LoVo (cell line): ENCODE measurements at places on chromosomes 11 and 22.

- no peak for DNase-seq
Observed at GRCh38 chr11:131056036-131056435, 139.8 kb upstream of the SNX19 start.

DNA sequence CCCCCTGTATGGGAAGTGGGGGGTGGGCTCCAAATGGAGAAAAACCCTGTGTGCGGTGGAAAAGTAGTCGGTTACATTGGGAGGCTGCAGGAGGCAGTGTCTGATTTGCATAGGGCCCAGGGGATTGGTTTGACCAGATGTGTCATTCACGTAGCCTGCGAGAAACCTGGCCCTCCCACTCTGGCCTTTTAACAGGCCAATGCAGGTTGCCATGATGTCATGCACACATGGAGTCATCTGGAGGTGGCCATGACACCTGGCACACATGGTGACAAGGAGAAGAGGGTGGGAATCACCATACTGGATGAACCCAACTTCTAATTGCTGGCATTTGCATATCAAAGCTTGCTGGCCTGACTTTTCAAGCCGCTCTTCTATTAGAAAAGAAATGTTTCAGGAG, 50.6 kb downstream of the FAM181B start:
- no peak for DNase-seq

- no peak for DNase-seq
Observed at GRCh38 chr11:46239801-46240061, 37.7 kb upstream of the CREB3L1 start.

DNA sequence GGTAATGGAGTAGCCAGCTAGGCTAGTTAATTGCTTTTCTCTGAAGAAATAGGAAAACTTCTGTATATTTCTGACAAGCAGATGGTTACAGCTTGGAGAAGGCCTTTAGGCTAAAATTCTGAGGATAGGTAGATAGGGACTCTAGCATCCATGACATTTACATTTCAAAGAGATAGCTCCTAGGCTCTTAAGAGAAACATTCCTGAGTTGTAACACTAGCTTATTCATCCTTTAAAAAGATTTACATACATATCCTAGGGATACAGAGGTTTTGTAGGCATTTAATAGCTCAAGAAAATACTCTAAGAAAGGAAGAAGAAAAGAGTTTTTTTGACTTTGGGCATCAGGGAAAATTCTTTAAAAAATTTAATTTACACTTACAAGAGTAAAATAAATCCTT, 130.9 kb upstream of the CCDC179 start:
- no peak for DNase-seq

DNA sequence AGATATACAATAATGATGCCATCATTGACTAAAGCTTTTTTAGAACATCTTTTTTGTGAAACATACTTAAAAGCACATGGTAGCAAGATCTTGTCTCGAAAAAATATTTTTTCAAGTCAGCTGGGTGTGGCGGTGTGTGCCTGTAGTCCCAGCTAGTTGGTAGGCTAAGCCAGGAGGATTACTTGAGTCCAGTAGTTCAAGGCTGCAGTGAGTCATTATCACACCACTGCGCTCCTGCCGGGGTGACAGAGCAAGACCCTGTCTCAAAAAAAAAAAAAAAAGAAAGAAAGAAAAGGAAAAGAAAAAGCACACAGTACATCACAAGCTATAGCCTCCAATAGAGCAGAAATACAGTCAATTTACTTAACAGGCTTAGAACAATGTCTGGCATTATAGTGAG, 37.0 kb downstream of the ENTHD1 start:
- no peak for DNase-seq

GRCh38 chr11:75476739-75477613, 44.0 kb upstream of the KLHL35 start:
- DNase-seq: no peak

DNA sequence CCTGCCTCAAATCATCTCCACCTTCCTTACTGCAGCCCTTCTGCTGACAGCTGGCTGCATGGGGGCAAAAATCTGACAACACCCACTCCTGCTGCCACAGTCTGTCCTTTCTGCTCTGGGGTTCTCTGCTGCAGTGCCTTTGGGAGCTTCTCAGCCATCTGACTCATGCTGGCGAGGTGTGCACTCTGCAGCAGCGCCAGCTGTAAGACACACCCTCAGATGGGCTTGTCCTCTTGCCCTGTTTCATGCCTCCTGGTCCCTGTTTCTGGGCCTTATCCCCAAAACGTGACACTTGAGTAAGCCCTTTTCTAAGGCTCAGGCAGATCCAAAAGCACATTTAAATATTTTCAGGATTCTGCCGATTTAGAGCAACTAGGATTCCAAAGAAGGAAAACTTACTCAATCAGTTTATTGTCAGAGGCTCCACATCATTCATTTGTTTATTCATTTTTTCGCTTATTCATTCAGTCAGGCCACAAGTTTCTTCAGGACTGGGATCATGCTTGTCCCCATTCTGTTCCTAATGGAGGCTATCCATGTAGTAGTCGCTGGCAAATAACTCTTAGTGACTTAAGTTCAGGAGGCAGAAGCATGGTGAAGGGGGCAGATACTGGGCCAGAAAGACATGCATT, 60.2 kb downstream of the SMIM38 start:
- DNase-seq: peak; percentile 29

- no peak for DNase-seq
Observed at GRCh38 chr11:120329556-120329955, 4.5 kb downstream of the TLCD5 start.

DNA sequence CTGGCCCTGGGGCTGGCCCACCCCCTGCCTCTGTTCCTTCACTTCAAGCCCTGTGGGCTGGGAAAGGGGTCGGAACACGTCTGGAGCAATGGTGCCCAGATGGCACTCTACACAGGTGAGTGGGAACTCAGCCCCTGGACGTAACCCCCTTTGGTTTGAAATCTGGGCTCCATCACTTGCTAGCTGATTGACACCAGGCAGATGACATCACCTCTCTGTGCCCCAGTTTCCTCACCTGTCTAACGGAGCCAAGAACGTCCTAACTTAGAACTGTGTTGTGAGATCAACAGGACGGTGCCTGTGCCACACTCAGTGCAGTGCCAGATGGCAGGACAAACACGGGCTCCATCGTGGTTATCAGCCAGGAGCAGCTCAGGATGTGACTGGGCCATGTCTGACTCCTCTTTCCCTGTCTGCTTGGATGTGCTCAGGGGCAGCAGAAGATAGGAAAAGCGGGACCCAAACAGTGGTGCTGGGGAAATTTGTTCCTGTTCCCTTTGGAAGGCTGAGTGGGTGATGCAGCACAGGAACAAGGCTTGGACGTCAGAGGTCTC, 24.4 kb downstream of the NPTXR start:
- DNase-seq: no peak

DNA sequence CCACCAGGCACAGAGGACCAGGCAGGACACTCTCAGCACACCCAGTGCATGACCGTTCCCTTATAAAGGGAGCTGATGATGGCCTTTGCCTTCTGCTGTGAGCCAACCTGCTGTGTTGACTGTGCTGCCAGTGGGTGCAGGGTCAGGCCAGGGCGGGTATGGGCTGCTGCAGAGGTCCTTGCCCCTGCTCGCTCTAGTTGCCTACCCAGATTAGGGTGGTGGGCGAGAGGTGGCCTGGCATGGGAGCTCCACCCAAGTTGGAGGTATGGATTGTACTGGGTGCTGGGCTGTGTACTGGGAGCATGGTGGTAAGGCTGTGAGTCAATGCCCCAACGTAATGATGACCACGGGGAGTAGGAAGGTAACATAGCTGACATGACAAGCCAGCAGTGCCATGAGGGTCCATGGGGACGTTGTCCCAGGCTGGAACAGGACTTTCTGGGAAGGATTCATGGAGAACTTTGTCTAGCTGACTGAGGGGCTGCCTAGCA, 24.5 kb upstream of the CYP2D6 start:
- DNase-seq: no peak

GRCh38 chr11:59967677-59968394, 4.0 kb downstream of the OOSP4A start:
- no peak for DNase-seq

GRCh38 chr11:20203831-20204230, 43.6 kb upstream of the DBX1 start:
- no peak for DNase-seq

GRCh38 chr11:129446572-129446971, 70.9 kb downstream of the BARX2 start:
- DNase-seq: no peak

DNA sequence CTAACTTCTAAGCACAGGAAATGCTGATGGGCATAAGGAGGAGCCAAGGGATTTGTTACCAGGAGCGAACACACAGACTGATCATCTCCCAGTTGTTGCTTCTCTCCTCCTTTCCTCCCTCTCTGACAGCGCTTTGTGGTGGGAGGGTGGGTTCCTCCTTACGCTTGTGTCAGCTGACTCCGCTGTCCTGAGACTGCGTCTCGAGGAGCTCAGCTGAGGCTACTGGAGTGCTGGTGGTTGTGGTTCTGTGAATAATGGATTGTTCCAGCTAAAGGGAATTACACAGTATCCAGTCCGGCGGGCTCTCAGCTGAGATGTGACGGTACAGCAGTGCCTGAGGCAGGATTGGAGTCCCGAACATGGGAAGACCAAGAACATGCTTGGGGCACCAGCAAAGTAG, 113.4 kb downstream of the CTNND1 start:
- no peak for DNase-seq

- no peak for DNase-seq
Observed at GRCh38 chr22:48948575-48949170, 879.0 kb downstream of the BRD1 start.

GRCh38 chr11:59918987-59919589, 19.1 kb upstream of the OOSP1 start:
- peak; percentile 51 for DNase-seq

DNA sequence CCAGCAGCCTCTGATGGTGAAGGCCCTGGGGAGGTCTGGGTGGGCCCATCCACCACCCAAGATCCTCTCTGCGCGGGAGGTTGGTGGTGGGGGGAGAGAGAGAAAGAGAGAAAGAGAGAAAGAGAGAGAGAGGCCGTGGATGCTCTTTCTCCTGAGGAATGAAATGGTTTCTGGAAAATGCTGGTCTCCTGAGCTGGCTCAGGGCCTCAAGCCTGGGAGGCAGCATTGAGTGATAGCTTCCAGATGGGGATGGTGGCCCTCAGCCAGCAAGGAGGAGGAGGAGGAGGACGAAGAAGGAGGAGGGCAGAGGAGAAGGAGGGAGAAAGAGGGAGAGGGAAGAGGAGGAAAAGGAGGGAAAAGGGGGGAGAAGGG, 4.6 kb downstream of the TSPAN32 start:
- DNase-seq: no peak

DNA sequence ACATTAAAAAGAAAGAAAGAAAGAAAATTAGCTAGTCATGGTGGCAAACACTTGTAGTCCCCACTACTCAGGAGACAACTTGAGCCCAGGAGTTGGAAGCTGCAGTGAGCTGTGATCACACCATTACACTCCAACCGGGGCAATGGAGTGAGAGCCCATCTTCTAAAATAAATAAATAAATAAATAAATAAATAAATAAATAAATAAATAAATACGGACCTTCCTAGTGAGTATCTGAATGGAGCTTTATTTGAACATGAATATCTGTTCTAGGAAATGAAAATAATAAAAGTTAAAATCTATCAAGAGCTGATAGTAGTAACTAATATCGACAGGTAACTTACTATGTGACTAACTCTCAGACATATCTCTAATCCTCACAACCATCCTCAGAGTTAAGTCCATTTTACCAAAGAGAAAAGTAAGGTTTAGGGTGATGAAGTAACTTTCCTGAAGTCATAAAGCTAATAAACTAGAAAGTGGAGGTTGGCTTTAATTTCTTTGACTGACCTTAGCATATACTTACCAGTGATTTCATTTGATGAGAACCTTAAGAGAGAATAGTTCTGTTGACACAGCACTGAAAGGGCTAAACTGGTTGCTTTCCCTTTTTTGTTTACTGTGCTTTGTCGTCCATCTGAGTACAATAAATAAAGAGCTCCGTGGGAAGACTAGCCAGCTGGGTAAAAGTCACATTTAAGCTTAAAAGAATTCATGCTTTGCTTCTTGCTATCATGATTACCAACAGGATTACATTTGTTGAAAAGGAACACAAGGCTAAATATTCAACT, 22.4 kb downstream of the ENTHD1 start:
- no peak for DNase-seq

DNA sequence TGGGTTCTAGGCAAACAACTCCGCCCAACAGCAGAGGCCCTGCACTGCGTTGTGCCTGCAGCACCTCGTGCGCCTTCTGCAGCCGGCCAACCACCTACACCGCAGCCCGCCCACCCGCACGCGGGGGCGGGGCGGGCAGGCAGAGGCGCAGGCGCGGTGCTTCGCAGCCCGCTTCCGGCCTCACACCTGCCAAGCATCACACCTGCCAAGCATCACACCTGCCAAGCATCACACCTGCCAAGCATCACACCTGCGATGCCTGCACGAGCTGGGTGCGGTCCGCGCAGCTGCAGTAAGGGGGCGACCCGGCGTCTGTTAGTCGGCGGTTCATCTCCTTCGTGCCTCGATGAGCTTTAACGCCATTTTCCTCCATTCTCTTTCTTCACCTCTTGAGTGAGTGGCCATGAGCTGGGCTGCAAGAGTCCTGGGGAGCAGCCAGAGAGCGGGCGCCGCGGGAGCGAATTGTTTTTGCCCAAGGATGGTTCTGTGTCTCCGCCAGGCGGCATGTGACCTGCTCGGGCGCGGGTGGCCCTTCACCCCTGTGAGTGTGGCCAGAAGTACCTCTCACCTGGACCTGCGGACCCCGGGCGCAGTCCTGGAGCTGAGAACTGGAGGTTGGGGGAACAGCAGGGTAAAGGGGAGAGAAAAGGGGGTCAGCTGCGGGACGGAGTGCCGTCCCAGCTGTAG, at the start of gene LDHAL6A:
Gene LDHAL6A (plus strand): TSS at position 171 of the 687 bp plus-strand sequence. CDS start 825 bp downstream, outside the sequence.
- no peak for DNase-seq

DNA sequence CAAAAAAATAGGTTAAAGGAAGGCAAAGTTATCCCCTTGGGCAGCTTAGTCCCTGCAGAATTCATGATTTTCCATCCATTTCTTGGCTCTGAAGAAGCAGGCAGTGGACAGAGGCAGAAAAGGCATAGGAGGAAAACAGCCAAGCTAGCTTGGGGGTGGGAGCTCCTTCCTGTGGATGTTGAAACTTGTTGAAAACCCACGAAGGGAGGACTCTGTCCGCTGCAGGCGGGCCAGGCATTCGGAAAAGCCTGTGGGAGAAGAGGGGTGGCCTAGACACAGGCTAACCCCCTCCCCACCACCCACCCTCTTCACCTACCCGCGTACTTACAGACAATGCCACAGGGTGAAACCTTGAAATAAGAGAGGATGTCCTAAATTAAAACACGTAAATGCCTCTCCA, 72.1 kb downstream of the C22orf31 start:
- no peak for DNase-seq

GRCh38 chr11:56183459-56183858, 7.0 kb downstream of the OR5J2 start:
- DNase-seq: no peak

- no peak for DNase-seq
Observed at GRCh38 chr22:25447067-25447685, 117.3 kb upstream of the GRK3 start.

- DNase-seq: peak; percentile 23
Observed at GRCh38 chr11:72239313-72239848, 4.6 kb downstream of the PHOX2A start.

GRCh38 chr11:104148706-104149105, 15.2 kb downstream of the PDGFD start:
- no peak for DNase-seq
